HFF-Myc (cell line): ENCODE measurements at places on chromosomes 12 and 14.
A peak's percentile ranks its signal among the peaks of the same experiment; 100 is the strongest.

- no peak for DNase-seq
These were observed 589 bp downstream of the ATF1 start for GRCh38 chr12:50764286-50765094.

DNA sequence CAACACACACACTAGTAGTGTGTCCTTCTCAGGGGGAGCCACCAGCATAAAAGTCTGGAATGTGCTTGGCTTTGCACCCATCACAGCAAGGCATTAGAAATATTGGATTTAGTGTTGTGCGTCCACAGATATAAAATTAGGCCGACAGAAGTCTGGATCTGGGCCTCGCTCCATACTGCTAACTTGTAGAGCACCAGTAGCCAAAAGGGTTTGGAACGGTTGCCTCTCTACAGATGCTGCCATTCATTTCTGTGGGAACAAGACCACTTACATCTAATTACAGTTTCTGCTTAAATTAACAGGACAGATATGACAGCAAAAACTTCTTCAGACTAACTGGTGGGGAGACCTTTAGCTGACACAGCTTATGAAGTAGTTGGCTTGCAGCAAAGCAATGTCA lies 94.2 kb downstream of the EXOC5 start:
- no peak for DNase-seq

DNA sequence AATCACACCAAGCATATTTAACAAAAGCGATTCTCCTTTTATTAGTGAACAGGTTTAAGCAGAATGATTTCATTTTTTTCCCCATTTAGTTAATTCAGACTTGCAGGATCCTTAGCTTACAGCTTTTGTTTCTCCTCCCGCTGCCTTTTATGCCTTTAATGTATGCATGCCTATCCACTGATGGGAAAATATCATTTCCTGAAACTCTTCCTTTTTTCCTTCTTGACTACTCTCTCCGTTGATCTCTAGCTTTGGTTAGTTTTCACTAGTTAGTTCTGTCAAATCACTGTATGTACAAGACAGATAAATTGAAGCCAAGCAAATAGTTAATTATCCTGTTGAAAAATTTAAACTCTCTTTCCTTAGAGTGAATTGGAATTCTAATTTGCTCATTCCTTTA lies 26.3 kb downstream of the NKX2-1 start:
- DNase-seq = no peak

- DNase-seq = peak; percentile 50
These were observed 29.0 kb downstream of the PTPRQ start for GRCh38 chr12:80472911-80473500.

DNA sequence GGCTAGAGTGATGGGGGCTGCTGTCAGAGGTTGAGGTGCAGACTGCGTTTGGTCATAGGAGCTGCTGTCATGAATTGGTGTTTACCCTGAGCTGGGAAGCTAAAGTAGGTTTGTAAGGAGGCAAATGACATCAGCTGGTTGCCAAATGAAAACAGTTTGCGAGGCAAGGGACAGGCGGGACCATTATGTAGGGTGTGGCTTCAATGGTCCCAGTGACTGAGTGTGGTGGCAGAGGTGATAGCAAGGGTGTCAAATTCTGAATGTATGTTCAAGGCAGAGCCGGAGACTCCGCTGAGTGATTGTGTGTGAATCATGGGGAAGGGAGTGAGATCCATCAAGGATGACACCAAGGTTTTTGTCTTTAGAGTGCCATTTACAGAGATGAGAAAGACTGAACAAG lies 359.5 kb downstream of the VRK1 start:
- DNase-seq = no peak

GRCh38 chr14:73105050-73105449 lies 31.3 kb upstream of the PSEN1 start:
- DNase-seq = no peak

DNA sequence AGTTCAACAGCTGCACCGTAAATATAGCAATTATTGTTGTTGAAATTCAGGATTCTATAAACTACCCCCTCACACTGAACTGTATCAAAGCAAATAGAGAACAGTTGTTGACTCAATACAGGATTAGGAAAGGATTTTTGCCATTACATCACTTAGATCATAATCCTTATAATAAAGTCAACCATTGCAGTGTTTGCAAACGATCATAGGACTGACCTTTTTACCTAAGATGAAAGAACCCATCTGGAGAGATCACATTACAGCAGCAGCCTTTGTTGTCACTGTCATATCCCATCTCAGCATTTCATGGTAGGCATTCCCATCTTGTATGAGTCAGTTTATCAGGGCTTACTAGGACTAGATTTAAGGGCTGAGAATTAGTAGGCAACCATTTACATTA lies 96.1 kb downstream of the IPO8 start:
- DNase-seq = no peak

DNA sequence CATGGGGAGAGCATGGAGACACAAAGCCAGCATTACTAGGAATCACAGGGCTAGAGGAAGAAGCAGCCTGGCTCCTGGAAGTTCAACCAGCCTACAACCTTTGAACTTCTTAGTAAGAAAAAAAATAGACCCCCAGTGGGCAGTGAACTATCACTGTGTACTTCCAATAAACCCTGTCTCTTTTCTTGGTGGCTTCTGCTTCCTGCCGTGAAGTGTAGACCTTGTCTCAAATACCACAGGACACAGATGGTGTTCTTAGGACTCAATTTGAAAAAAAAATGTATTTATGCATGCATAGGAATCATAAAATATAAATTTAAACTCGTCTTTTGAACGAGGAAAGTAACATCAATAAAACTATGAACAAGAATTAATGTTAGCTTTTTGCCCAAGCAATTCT lies 3.6 kb upstream of the PTGER2 start:
- no peak for DNase-seq

- no peak for DNase-seq
These were observed 146.4 kb upstream of the ARHGAP5 start for GRCh38 chr14:31930493-31931240.

DNA sequence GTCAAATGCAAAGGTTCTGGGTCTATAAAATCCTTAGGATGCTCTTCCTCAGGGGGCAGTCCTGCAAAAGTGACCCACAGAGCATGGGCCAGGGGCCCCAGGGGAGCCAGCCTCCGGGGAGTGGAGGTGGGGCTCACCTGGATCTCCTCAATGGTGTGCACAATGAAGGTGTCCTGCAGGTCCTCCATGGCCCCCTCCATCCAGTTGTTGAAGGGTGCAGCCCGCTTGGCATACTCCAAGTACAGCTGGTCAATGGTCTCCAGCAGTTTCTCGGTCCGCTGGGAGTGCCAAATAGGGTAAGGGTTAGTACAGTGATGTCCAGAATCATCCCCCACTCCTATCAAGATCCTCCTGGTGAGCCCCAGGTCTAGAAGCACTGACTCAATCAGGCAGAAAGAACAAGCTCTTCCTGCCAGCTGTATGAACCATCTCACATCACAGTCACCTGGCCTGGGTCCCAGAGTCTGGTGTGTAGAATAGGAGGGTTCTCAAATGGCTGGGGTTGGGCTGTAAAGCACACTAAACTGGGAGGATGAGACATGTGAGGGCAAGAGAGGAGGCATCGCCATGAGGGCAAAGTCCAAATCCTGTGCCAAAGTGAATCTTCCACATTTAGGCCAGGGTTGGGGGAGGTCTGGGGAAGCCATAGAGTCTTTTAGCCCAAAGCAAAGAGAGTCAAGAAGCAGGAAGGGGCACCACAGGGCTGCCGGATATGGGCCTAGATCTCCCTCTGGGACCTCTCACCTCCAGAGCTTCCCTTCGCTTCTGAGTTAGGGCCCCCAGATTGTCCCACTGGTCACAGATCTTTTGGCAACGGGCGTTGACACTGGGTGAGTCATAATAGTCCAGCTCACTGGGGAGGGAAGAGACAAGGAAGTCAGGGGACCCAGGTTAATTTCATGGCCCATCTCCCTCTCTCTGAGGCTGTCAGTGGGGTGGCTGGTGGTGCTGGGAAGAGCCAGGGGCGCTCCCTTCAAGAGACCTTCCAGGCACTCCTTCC lies 91.5 kb upstream of the ZFP36L1 start:
- peak; percentile 25 for DNase-seq

GRCh38 chr12:95411466-95411865 lies 62.5 kb upstream of the METAP2 start:
- no peak for DNase-seq

GRCh38 chr12:129276361-129277060 lies 423.2 kb downstream of the GLT1D1 start:
- DNase-seq = no peak

DNA sequence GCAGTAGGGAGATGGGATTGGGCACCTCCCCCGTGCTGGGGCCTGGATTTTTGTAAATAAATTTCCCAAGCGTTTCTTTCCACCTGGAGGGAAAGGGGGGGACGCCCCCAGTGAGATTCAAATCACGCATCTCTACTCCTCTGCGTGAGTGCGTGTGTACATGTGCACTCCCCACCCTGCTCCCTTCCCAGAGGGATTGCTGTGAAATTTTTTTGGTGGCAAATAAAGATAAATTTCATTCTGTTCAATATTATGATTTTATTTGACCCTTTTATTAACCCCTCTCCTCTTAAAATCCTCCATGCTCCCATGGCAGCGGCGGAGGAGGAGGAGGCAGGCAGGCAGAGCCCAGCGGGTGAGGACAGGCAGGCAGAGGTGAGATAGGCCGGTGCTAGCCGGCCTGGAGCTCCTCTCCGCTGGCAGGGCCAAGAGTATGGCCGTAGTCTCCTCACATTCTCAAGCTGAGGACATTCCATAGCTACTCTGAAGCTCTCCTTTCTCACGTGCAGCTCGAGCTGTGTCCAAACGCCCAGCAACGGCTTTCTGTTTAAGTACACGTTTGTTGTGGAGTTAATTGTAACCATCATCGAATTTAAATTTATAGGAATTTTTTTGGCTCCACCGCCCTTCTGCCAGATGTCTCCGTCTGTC lies 1.5 kb upstream of the HOTAIR start:
- DNase-seq = peak; percentile 42

DNA sequence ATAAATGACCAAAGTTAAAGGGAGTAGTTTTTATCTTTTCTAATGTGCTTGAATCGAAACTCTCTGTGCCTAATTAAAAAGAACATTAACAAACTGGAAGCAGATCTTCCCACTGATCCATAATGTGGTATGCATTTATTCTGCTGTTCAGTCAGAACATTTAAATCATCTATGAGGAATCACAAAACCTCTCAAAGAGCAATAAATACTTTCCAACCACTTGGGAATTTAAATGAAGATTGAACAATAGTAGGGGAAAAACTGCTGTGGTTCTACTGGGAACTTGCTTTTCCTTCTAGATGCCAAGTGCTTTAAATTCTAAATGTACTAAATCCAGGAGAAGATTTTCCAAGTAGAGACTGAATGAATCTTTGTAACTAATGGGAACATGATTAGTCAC lies 12.3 kb upstream of the CHPT1 start:
- DNase-seq = no peak

GRCh38 chr12:80763874-80764273 lies 47.2 kb downstream of the MYF5 start:
- DNase-seq = no peak

DNA sequence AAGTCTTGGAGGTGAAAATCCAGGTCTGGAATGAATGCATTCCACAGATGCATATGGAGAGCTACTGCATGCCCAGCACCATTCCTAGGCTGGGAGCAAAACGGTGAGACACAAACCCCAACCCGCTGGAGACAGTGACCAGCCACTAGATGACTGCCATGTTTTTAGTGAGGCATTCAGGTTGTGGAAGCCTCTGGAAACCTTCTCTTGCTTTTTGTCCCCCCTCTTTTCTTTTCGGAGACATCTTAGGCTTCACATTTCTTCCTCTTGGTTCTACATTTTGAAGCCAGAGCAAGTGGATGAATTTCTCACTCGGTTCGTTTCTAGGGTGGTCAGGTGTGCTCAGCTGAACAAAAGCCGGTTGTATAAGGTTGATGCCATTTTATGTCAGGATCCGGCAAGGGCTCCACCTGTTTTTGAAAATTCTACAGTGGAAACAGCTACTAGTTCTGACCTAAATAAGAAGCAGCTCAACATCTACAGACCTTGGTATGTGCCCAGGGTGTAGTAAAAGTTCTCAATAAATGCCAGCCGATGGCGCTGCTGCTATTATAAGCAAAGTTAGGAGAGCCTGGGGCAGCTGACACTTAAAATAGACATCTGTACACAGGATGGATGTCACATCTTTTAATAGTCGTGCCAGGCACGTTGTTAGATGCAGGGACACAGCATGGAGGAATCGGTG lies 1.8 kb upstream of the ZNF839 start:
- DNase-seq = no peak

DNA sequence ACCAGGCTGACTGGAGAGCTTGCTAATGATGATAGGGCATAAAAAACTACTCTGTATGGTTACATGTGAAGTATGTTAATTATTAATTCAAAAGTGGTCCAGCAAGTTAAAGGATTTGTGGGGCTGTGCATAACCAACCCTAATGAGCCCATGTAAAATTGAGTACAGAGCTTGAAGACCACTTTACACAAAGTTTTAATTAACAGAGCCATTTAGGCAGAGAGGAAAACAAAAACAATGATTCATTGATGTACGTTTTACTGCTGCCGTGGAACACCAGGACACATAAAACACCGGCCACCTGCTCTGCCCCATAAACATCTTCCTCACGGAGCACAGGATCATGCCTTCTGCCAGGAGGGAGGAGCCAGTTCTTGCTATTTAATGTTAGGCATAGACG lies 83.5 kb downstream of the RIMBP2 start:
- no peak for DNase-seq

DNA sequence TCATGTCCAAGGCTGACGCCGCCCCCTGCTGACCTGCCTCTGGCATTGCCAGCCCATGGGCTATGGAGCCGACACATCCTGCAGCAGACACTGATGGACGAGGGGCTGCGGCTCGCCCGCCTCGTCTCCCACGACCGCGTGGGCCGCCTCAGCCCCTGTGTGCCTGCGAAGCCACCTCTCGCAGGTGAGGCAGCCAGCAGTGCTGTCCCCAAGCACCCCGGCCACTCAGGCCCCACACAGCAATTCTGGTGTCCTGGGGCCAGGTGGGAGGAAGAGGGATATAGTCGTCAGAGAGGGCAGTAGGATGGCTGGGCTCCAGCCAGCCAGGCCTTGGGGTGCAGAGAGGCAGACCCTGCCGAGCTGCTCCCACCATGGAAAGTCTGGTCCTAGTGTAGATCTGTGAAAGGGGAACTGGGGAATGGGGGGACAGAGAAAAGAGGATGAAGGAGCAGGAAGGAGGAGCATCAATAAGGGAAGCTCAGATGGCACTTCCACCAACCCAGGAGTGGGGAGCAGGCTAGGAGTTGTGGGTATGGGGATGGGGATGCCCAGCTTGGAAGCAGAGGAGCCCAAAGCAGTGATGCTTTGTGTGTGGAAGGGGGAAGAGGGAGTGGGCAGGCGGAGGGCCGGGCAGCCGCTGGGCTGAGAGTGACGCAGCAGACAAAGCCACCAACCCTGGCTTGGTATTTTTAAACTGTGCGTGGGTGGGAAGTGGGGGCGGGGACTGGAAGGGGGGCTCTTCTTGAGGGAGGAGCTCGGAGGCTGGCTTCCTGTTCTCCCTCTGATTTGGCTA lies 4.7 kb downstream of the NAB2 start:
- peak; percentile 67 for DNase-seq
